ENCODE measurements at places on chromosomes 7 and 10. TPM values are rescaled to one million over a fixed set of nuclear protein-coding genes. Genes with fewer than 3 reads are reported as not detected.

The PLAU gene
- total RNA-seq: 0.50 TPM

The MAGI2 gene
- total RNA-seq: 2.9 TPM

The SNX10 gene
- 27.4 TPM for total RNA-seq

The MSS51 gene
- 0.50 TPM for total RNA-seq

The NPFFR1 gene
- total RNA-seq: not detected

The SEMA3E gene
- total RNA-seq: 0.45 TPM

The SLC25A28 gene
- total RNA-seq: 22.4 TPM

The AMZ1 gene
- 0.83 TPM for total RNA-seq

GRCh38 chr7:64187408-64187807 lies 19.6 kb upstream of the ZNF735 start:
- no peak for DNase-seq

DNA sequence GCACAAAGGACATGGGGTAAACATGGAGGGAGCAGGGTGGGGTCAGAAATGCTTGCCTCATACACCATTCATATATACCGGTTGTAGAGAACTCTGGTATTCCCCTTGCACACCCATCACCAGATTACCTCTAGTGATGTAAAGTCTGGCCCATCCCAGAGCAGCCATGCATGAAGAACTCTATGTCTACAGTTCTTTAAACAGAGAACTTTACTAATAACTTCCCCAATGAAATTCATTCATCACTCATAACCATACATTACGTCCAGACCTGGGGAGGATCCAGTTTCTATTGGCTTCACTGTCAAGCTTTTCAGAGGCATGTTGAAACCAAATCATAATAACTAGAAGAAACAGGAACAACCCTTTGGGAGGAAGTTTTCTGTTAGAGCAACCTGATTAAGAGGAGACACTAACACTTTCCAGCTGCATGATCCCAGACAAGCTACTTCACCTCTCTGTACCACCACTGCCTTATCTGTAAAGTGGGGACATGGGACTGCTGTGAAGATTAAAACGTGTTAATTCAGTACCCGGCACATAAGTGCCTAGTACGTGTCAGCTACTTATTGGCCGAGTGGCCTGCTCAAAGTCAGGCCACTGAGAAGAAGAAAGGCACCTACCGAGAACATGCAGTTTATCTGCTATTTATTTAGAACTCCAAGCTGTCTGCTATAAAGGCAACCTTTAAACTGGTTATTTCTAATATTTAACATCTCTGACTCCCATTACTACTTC lies 59.7 kb downstream of the IGF2BP3 start:
- no peak for DNase-seq

- DNase-seq: no peak
Measured at GRCh38 chr7:113774182-113774807, 144.5 kb downstream of the PPP1R3A start.

DNA sequence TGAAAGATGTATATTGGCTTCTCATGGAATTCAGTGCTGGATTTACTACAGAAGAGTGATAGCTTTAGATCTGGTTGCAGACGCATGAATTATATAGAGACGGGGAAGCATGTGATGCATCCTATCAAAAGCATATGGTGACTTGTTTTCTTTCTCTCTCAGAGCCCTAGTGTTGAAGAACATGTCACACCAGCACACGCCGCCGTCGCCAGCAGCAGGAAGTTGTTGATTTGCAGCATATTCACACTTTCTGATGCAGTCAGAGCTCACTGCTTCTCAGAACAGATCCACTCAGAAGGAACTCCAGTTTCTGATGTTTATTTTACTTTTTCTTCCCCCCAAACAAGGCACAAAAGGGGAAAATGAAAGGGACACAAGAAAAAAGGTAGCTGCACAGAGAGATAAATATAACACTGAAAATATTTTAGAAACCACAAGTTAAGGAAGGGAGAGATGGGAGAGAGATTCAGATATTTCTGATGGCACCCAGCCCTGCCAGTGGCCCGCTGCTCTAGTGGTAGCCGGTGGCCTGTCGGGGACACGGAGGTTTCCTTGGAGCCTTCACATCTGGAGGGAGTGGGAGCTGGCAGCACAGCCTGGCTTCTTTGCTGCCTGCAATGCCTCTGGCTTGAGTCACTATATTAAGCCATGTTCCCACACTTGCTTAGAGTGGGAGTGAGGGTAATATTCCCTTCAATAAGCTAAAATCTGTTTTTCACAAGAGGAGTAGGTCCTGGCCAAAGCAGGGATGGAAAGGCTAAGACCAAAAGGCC lies 123.2 kb downstream of the NRP1 start:
- DNase-seq: no peak

- DNase-seq: no peak
Measured at GRCh38 chr10:30233186-30233959, 115.7 kb downstream of the MTPAP start.

- peak; percentile 89 for DNase-seq
Measured at GRCh38 chr10:23065181-23065948, 30.0 kb upstream of the MSRB2 start.

DNA sequence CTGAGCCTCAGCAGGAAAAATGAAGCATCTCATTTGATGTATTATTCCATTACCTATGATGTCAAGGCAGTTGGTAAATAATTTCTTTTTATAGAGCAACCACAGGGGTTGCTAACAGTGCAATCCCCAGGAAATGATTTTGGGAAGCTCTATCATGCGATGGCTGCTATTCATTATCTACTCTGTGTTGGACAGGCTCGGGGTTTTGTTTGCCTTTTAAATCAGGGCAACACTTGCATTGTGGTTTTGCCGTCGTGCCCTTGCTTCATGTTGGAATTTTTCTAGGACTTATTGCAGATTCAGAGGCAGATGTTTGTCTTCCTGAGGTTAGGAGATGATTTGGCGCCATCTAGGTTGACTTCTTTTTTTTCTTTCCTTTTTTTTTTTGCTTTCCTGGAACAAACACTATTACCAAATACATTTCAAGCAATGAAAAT lies 128.4 kb downstream of the BICC1 start:
- no peak for DNase-seq

DNA sequence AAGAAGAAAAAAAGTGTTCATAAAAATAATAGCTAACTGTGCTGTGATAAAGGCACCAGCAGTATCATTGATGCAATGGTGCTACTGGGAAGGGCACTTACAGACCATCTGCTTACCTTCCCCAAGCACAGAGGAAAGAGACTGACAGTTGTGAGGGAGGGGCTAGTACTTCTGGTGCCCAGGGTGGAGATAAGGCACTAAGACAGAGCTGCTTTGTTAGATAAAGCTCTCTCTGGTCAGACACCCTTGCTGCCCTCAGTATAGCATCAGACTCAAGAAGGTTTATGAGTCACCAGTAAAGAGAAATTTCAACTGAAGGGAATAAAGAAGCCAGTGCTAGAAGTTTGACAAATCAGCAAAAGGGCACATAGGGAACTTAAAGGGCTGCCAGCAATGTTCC lies 325.6 kb downstream of the HPSE2 start:
- DNase-seq: no peak

GRCh38 chr7:100572281-100572948 lies 1.3 kb downstream of the SAP25 start:
- no peak for DNase-seq

DNA sequence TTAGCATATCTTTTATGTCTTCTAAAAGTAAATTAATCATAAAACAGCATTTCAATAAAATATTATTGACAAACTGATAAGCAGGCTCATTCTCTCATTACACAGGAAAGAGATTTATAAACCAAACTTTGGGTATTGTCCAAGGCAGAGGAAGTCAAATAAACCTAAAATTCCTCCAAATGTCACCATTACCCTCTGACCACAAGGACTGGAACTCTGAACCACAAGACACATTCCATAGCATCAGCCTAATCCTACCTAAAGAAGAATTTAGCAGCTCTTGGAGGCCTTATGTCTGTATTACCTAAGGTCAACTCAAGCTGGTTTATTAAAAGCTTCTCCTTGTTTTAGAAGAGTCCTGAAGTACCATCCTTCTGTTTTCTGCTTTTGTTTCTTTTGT lies 82.4 kb upstream of the SLC13A1 start:
- DNase-seq: no peak

- no peak for DNase-seq
Measured at GRCh38 chr7:3092468-3092867, 48.8 kb upstream of the CARD11 start.

- DNase-seq: no peak
Measured at GRCh38 chr7:39589323-39590111, 23.3 kb downstream of the YAE1 start.

DNA sequence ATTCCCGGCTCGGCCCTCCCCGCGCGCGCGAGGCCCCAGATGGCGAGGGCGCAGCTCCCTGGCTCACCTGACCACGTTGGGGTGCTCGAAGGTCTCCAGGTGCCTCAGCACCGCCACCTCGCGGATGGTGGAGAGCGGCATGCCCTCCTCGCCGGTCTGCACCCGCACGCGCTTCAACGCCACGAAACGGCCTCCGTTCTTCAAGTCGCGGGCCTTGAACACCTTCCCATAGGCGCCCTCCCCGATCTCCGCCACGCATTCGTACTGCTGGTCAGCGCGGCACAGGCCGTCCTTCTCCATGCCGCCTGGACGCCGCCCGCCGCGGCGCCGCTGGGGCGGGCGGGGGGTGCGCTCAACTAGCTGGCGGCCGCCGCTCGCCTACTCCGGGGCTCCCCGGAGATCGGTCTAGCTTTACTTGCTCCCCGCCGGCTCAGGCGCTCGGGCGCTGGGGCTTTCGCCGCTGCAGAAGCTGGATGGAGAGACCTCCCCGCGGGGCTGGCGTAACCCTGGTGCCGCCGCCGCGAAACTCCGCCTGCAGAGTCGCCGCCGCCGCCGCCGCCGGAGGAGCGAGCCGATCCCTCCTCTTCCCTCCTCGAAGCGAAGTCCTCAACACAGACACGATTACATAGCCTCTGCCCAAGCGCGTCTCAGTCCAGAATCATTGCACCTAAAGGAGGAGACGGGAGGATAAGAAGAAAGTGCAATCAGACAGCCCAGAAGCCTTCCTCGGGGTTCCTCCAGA lies 3.2 kb downstream of the CDK6 start:
- DNase-seq: peak; percentile 88

- DNase-seq: no peak
Measured at GRCh38 chr10:43224321-43224720, 42.5 kb downstream of the RASGEF1A start.

GRCh38 chr7:19713676-19714075 lies 4.8 kb upstream of the POLR1F start:
- no peak for DNase-seq

Measured in left lobe of liver (tissue), 2 donors.